Small intestine (tissue), 16 donors: ENCODE measurements at places on chromosomes 3 and 15. TPM values are rescaled to one million over a fixed set of nuclear protein-coding genes. Genes with fewer than 3 reads are reported as not detected.

GREM1 gene
- 2.4 TPM for polyA plus RNA-seq

ZMAT3 gene
- 2.2 TPM for polyA plus RNA-seq

MRPL46 gene
- polyA plus RNA-seq: 61.7 TPM

PTPRG gene
- polyA plus RNA-seq: 9.4 TPM

LRRC2 gene
- 0.22 TPM for polyA plus RNA-seq

CPLX3 gene
- not detected for polyA plus RNA-seq

CD200R1L gene
- polyA plus RNA-seq: not detected

WDR72 gene
- polyA plus RNA-seq: 0.27 TPM

AMOTL2 gene
- 11.5 TPM for polyA plus RNA-seq

CAPN3 gene
- 23.7 TPM for polyA plus RNA-seq

DCP1A gene
- 24.1 TPM for polyA plus RNA-seq

IL5RA gene
- 0.81 TPM for polyA plus RNA-seq

GRK7 gene
- polyA plus RNA-seq: not detected

NAALADL2 gene
- 7.8 TPM for polyA plus RNA-seq

CIDEC gene
- polyA plus RNA-seq: 19.0 TPM

DLEC1 gene
- 0.19 TPM for polyA plus RNA-seq

CA12 gene
- polyA plus RNA-seq: not detected

CIB1 gene
- 219 TPM for polyA plus RNA-seq
